Brain microvascular endothelial cell (primary cell): ENCODE measurements at places on chromosomes 3 and 15.

DNA sequence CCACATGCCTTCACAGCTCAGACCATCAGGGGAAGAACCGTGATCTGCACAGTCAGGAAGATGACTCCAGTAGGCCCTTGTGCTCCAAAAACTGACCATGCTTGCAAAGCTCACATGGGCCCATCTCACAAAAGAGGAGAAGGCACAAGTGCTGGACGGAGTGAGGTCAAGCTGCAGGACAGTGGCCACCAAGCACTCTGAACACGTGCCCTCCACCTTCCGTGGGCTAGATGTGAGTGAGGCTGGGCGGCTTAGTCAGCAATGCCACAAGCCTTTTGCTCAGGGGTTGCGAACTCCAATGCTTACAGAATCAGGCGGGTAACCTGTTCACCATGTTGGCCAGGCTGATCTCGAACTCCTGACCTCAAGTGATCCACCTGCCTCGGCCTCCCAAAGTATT lies 70.9 kb downstream of the SCN5A start:
- DNase-seq: no peak

- DNase-seq: no peak
These were observed 766.7 kb upstream of the GOLIM4 start for GRCh38 chr3:168862466-168862865.

- DNase-seq: no peak
These were observed 171.1 kb upstream of the TTC14 start for GRCh38 chr3:180430896-180431295.

GRCh38 chr3:168425936-168426595 lies 330.3 kb upstream of the GOLIM4 start:
- DNase-seq: peak; percentile 71

DNA sequence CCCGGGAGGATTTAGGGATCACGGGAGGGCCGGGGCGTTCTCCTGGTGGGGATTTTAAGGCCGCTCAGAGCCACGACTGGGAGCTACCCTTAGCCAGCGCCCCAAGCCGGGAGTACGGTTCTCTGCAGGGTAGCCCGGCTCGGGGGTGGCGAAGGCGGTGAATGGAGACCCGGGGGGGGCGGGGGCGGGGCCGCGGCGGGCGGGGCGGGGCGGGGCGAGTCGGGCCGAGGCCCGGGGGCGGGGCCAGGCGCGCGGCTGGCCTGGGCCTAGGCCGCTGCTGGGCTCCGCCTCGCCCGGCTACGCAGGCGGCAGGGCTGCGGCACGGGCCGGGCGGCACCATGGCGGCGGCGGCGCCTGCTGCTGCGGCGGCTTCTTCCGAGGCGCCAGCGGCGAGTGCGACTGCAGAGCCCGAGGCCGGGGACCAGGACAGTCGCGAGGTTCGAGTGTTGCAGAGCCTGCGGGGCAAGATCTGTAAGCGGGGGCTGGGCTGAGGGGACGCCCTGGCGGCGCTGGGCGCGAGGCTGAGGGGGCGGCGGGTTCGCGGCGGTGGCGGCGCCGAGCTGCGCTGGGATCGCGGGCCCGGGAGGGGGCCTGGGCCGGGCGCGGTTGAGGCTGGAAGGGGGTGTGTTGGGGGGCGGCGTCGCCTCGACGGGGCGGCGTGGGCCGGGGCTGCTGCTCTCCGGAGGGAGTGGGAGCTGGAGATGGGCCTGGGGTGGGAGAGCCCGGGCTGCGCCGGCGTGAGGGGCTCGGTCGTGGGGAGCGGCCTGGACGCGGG lies at the start of gene RASA2:
Gene RASA2, plus strand, starts transcription at position 282 of the 775 bp plus-strand sequence. Its CDS starts 57 bp downstream, at position 339.
- DNase-seq: no peak

DNA sequence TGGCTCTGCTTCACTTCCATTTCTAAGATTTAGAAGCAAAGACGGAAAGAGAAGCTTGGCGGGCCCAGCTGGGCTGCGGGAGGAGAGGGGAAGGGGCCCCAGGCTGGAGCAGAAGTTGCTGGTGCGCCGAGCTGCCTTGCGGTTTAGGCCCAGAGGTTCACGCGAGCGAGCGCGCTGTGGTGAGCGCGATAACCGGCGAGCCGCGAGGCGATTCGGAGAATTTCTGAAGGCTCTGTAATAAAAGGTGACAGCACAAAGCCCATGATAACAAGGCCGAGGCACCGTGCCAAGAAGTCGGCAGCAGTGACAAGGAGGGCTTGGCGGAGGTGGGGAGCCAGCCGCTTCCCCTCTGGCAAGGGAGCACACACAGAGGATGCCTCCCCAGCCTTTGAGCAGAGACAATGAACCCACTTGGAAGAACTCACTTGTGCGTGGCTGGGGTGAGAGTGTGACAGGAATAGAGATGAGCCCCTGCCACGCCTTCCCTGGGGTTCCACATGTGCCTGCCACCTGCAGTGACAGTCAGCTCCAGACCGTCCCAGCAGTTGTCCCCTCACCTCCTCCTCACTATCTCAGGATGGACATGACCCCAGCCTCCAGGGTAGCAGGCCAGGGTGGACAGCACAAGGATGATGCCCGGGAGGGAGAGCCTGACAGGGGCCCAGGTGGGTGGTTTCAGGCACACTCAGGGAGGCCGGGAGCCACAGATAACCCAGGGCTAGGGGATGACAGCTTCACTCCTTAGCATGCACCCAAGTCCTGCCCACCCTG lies 315.2 kb downstream of the UACA start:
- no peak for DNase-seq

- no peak for DNase-seq
These were observed 116.7 kb downstream of the NR1I2 start for GRCh38 chr3:119898478-119899191.

DNA sequence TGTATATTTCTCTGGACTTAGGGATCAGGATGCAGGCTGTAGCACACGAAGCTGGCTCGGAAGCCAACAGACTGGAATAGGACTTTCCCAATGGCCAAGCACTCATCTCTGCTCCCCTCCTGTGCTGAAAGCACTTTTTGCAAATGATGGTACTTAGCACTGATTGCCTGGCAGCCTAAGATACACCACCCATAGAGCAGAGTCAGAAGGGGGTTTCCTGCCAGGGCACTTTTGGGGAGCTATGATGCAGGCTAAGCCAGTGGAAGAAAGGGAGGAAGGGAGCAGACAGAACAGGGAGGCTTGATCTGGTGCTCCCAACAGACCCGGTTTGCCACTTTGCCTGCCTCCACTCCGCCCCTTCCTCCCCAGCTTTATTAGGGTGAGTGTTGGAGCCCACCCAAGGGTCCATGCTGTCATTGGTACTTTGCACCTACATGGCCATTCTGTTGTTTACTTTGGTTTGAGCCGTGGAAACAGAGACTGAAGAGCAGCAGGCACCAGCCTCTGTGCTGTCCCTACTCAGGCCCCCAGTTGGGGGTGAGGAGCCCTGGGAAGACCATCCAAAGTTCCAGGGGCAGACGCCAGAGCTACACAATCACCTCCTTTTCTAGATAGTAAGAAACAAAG lies 15.9 kb downstream of the BSN start:
- no peak for DNase-seq

GRCh38 chr3:77256584-77257503 lies 216.9 kb downstream of the ROBO2 start:
- DNase-seq: no peak

DNA sequence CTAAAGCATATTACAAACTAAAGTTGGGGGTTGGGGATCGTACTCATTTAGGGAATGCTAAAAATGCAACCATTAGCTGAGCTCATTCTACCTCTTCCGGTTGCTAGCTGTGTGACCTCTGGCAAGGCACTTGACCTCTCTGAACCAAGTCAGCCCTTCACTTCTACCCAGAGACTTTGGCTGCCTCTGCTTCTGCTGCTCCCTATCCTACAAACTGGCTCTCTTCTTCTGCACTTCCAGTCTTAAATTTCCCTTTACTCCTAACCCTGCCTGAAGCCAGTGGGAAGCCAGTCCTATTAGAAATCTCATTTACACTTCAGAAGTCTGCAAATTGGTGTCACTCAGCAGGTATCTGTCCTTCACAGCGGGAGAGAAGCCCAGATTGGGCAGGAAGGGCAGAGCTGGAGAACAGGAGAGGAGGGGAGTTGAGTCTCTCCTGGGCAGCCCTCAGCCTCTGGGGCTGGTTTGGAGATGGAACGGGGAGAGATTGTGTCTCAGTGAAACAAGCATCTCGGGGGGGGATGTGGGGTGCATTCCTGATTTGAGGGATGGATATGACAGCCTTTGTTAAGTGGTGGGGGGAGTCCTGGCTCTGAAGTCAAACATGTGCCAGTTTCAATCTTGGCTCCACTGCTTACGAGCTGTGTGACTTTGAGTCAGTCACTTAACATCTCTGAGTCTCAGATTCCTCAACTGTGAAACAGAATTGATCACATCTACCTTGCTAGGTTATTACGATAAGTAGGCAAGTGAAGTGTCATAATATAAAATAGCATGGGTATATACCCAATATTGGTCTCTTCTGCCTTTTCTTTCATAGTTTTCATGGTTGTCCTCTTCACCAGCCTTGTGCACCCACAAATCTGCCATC lies 7.8 kb upstream of the AEN start:
- no peak for DNase-seq

DNA sequence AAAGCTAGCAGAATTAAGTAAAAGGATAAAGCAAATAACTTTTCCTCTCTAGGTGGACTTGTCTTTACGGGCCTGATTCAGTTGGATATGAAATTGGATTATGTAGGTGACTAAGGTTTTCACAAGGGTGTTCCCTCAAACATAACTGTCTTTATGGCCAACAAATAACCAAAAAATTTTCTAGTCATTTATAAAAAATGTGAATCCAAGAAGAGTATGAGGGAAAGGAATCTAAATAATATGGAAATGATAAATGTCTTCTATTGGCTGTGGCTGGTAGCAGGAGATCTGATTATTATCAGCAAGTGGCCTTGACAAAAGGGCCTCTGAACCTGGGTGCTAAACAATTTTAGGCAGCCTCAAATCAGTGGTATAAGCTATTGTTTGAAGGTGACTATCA lies 594.0 kb upstream of the UBE2E2 start:
- no peak for DNase-seq

- DNase-seq: no peak
These were observed 79.8 kb downstream of the LIPC start for GRCh38 chr15:58511599-58511987.
